ENCODE measurements at places on chromosomes 1 and 21.

DNA sequence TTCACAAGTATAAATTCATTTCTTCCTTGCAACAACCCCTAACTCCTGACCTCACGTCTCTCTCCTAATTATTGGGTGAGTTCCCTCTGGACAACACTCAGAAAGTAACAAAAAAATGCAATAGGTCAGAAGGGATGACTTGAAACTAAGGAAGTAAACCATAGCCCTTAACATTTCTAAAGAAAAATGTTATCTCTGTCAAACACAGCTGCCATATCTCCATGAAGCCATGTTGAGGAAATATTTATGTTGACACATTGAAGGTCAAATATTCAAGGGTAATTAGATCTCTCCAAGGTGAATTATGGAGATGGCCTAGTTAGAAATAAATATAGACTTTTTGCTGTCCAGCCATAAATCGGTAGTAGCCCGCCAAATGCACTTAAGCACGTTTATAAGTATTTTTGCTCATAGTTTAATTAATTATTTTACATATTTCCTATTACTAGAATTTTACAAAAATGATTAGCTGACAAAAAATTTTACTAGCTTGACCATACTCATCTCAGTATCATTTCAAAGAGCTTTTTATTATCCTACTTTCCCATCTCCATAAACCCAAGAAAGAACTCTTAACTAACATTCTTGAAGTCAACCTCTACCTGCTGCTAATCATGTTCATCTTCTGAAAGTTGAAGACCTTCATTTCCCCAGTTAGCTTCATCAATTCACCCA, 160.1 kb upstream of the PKN2 start:
- DNase-seq: no peak

GRCh38 chr1:5099558-5099957, 445.1 kb downstream of the AJAP1 start:
- DNase-seq: no peak

DNA sequence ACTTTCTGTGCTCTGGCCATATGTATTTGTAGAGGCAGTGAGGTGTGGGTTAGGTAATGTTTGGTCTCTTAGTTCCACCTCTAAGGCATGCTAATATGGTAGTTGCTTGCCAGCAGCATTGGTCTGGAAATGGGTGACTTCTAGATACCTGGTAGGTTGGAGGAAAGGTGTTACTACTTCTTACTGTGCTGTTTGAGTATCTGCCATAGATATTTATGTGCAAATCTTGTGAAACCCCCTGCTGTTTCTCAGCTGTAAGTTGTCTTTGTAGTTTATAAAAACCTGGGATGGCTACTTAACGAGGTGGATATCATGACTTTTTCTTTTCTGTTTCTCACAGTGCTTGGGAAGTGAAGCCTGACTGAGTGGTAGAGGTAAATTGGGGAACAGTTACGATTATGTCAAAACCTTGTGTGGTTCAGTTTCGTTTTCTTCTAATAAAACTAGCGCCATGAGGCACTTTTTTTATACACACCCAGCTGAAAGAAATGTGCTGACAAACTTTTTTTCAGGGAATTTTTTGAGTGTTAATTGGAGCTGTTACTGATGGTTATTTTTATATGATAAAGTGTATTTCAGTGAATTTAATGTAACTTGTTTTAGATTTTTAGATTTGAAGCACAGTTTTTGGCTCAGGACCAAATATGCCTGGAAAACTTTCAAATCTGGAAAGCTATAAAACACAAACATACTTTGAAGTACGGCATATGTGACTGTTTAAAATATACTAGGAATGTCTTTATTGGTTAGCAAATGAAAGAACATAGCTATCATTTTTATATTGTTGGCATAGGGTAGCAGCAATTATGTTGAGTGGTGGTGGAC, 42.1 kb downstream of the CAMSAP2 start:
- DNase-seq: no peak

DNA sequence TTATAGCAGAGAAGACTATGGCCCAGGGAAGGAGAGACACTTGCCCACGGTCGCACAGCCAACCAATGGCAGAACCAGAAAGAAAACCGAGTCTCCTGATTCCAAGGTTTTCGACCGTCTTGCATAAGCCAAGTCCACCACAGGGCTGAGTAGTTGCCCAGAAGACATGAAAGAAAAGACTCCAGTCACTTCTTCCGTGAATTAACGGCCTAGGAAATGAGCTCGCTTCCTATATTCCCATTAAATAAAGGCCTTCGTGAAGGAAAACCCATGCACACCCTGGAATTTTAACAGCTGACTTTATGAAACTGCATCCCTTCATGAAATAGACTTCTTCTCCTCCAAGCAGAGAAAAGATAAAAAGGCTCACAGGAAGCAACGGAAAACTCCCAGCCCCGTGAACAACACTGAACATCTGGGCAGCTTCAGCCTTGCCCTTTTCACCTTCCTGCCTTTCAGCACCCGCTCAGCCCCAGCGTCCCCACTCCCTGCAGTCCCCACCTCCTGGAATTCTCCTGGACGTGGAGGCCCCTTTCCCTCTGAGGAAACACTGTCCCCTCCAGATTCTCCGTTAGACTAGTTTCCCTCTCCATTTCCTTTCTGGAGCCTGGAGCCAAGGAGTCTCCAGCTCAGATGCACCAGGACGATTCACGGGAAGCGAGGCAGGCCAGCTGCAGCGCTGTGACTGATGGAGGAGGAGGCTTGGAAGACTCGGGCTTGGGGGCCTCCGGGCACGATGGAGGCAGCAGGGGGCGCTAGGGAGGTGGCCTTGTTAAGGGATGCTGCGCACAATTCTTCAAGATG, 2.7 kb upstream of the MYOC start:
- peak; percentile 20 for DNase-seq

DNA sequence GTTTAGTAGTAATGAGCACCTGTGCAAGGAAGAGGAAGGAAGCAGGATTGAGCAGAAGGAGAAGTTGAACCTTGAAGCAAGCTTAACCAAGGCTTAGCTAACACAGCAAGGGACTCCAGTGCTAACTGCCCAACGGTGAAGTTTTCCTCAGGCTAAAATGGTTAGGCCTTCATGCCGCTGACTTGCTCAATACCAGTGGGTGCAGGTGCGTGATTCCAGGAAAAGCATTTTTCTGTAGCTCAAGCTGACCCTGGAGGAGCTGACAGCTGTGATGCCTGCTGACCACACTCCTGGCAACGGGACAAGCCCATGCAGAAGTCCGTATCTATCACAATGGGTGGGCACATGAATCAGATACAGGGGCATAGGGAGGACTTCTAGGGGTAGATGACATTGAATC, 76.5 kb upstream of the FGGY start:
- no peak for DNase-seq

DNA sequence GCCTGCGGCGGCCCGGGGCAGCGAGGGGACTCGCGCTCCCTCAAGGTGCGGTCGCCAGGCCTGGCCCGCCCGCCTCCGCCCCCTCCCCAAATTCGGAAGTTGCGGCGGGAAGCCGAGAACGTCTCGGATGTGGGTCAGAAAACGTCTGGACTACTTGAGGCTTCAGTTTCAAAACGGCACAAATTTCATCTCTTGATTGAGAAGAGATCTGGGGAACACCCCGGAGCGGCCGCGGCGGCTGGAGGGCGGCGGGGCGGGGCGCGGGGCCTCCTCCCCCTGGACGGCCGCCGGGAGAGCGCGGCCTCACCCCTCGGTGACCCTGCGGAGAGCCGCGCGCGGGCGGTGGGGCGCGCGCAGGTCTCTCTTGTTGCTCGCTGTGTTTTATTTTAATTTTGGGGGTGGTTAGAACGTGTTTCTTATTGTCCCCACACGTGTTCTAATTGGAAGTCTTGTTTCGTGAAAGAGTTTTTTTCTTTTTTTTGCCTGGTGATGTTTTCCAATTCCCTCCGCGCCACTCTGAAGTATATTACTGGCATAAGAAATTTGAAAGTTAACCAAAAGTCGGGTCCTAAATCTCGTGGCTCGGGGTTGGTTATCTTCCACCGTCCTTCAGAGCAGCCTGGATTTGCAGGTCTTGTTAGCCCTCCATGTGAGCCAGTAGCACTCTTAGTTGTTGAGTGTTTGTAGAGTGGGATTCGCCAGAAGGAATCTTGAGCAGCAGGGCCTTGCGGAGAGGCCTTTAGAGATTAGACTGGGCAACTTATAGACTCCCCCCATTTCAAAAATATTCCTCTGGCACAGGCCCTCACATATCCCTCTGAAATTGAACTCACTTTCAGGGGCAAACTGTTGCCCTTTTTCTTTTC, 749 bp downstream of the PCBP3 start:
- no peak for DNase-seq

DNA sequence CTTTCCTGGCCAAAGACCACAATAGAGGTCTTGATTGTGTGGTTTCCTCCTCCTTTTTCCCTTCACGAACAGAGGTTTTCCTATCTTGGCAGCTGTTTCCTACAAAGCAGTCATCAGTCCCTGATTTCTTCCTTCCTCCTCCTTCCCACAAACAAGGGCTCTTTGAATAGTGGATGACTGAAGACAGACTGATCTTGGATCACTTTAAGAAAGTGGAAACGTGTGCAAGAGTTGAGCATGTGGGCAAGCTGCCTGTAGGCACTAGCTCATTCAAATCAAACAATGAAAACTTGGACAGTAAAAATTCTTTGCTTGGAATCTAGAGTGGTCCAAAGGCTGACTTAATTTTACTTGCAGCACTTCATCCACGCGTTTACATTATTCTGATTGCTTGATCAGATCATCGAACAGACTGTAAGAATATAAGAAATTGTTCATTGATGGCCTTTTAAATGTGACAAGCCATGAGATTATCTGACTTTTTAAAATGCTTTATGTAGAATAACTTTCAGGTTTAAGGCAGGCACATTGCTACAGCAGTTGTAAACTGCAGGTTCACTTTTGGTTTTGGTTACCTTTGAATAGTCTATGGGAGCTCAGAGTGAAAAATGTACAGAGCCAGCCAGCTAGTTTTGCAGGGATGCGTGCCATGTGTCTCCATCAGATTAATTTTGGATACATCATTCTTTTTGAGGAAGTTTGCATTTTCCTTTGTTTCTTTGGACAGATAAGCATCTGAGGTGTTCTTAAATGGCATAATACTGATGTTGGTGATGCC, 34.4 kb downstream of the ADGRL2 start:
- DNase-seq: no peak

GRCh38 chr1:201063145-201063544, 39.6 kb upstream of the KIF21B start:
- DNase-seq: no peak

GRCh38 chr1:39984951-39985350, 30.0 kb downstream of the MFSD2A start:
- DNase-seq: no peak

DNA sequence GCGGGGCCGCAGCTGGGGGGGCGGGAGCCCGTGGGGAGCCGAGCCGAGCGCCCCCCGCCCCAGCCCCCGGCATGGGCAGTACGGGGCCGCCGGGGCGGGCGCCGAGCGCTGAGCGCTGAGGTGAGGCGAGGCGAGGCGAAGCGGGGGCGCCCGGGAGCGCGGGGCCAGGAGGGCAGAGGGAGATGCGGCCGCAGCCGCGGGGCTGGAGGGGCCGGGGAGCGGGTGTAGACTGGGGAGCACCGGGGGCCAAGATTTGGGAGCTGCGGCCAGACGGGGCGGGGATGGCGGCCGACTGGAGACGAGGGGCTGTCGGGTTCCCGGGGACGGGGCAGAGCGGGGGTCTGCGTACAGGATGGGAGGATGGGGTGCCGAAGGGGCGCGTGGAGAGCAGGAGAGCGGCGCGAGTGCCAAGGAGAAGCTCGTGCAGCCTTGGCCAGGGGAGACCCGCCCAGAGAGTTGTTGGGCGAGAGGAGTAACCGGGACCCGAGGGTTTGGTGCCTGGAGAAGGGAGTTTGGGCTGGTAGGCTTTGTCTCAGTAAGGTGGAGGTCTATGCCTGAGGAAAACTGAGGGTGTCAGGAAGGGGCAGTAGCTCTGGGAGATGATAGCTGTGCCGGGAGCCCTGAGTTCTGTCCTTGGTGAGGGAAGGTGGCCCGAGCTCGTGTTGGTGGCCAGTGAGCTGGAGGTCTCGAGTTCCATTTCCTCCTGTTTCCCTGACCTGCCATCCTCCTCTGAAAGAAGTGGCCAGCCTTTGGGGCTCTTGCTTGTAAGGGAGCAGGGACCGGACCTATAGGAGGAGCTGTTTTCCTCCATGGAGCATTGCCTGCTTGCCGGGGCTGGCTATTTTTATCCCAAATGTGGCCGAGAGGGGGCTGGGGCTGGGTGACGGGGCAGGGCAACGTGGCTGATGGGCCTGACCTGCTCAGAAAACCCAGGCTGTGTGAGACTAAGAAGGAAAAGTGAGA, 539 bp downstream of the ATP8B2 start:
- DNase-seq: no peak

GRCh38 chr1:77126307-77126706, 92.9 kb downstream of the PIGK start:
- no peak for DNase-seq

Measured in stimulated activated CD8-positive, alpha-beta memory T cell treated with anti-CD3 and anti-CD28 coated beads, Interleukin-4, amount 100 ng/mL, for 4 hours (primary cell).